Stimulated activated naive CD8-positive, alpha-beta T cell treated with anti-CD3 and anti-CD28 coated beads, Interleukin-15, amount 100 ng/mL, for 72 hours (primary cell): ENCODE measurements at places on chromosomes 2 and 18.

GRCh38 chr2:27736031-27736889 lies 35.3 kb upstream of the MRPL33 start:
- DNase-seq, result no peak

GRCh38 chr2:11100130-11100529 lies 55.1 kb upstream of the SLC66A3 start:
- no peak for DNase-seq

DNA sequence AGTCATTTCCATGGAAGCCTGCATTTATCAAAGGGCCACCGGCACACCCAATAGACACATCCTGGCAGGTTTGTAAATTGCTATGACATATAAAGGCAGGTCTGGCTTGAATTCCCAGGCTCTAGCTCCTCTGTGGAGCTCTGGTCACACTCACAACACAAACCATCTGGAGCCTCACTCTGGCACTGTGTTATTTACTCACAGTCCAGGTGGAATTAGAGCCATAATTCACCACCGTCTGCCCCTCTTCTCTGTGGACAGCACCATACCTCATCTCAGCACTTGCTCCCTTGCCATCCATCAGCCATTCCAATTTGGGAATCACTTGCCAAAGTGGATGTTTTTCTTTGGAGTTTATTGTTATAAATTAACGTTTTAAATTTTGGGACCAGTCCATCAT lies 84.3 kb upstream of the OSR1 start:
- DNase-seq, result no peak

- DNase-seq, result no peak
Observed at GRCh38 chr2:55116966-55117365, 66.7 kb upstream of the RTN4 start.

- no peak for DNase-seq
Observed at GRCh38 chr2:119846021-119846420, 86.3 kb downstream of the PTPN4 start.

DNA sequence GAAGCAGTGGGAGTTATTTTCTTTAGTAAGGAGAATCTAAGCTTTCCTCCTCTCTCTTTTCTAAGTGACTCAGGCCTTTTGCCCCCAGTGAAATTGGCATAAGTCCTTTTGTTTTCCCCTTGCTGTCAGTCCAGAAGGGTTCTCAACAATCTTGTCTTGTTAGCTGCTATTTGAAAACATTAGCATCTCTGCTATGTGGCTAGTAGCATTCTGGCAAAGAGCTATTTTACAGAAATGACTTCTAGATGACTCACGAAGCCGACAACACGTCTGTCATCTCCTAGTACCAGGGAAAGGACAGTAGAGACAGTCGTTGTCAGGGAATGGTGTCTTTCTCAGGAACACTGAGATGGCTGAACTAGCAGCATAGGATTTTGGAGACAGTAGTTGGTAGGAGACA lies 14.7 kb downstream of the SMARCAL1 start:
- no peak for DNase-seq

DNA sequence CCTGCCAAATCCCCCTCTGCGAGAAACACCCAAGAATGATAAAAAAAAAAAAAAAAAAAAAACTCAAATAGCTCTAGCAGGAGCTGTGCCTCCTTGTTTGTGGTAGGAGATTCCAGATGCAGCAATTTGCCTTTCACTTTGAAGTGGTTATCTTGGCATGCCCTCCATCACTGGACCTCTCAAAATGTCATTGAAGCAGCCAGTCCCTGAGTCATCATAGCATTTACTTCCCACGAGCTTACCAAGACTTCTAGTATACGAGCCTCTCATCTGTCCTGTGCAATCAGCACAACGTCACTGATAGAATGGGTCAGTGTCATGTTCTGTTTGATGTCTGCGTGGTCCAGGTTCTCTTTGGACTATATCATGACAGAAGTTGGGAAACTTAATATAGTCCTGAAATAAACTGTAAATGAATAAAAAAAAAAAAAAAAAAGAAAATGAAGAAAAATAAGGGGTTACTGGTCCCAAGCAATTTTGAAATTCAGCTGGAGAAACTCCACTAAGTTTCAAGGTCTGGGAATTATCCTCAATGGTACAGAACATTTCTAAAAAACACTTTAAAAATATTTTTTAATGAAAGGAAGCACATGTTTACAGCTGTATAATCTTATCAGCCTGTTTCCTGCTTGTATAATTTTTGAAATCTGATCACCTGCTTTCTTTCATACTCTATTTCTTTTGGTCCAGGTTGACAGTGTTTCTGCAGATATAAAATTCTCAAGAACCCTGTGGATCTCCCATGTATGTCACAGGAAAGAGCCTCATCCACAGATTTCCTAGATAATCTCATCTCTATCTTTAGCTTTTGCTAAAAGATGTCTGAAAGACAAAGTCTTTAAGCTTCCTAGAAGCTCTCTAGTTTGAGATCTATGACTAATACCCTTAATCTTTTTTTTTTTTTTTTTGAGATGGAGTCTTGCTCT lies 74.1 kb upstream of the EHBP1 start:
- no peak for DNase-seq

DNA sequence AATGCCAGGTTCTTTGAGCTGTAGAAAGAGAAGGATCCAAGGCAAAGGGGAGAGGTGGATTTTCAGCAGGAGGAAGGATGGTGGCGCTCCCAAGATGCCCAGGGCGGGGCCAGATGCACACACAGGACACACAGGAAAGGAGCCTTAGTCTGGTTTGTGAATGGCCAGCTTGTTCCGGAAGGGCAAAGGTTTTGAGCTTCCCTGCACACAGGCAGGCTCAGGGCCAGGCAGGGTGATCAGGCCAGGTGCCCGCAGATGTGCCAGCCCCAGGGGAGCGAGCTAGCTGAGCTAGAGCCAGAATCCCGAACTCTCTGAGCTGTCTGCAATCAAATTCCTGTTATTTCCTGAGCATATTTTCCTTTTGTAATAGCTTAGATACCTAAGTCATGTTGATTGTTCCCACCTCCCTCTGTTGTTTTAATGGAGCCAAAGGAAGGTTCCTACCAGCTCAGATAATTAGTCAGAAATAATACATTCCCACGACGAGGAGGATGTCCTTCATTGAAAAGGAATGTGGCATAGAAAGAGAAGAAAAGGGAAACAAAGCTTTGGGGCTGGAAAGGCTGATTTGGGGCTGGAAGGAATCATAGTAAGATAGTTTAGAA lies 13.7 kb upstream of the OTOF start:
- DNase-seq, result no peak
